ENCODE measurements at places on chromosomes 3 and 15.
A peak's percentile ranks its signal among the peaks of the same experiment; 100 is the strongest.

- no peak overlapping the region for H3K27ac ChIP-seq
- H3K4me3 ChIP-seq, result no peak overlapping the region
- H3K4me1 ChIP-seq, result no peaks in the 10 kb centered on the region
- DNase-seq, result no peak
Observed at GRCh38 chr3:148903941-148904340, 38.8 kb downstream of the CPA3 start.

DNA sequence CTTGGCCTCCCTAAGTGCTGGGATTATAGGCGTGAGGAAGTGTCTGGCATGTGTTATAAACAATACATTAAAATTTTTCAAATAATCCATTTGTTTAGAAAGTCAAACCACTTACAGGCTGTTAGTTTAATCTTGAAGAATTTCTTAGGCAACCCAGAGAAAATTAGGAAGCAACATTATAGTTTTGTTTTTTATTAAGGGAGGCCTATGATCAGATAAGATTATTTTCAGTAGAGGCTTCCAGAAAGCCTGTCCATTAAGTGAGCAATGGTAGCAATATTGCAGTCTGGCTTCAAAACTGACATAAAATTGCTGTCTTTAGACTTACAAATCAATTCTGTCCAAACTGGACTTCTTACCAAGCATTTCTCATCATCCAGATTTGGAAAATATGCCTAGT is 49.6 kb downstream of the CD47 start:
- no peak overlapping the region for H3K27ac ChIP-seq
- H3K36me3 ChIP-seq, result no peaks in the 10 kb centered on the region

DNA sequence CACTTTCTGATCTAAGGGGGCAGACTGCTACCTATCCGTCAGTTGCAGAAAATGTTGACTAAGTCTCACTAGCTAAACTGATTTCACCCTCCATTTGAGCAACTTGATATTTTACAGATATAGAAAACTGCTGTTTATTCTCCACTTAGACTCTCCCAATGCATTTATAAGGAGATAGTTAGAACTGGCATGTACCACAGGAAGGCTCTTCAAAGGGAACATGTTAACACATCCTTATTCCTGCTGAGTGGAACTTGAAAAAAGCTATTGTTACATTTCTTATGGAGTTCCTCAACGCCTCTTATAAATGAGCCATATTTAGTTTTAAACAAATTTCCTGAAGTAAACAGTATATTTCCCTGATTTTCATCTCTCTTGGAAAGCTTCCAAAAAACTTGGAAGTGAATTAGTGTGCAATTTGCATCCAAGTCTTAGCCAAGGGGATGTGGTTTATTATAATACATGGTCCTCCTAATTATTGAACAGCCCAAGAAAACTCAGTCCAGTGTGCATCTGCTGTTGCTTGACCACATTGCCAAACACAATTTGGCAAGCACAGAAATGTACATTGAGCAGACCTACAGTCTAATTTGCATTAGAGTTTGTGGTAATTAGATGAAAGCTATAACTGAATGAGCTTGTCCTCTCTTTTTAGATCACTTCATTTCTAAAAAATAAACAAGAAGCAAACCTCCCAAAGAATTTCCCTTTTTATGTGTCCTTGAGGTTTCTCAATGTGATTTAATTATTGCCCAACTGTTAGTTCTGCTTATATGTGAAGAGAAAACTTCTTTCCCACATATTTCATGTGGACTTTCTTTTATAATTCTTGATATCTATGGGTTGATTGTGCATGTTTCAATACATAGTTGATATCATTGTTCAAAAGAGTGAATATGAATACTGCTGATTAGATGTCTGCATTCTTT is 72.6 kb upstream of the DPH6 start:
- no peak overlapping the region for H3K27ac ChIP-seq
- no peaks in the 10 kb centered on the region for H3K27me3 ChIP-seq
- H3K4me1 ChIP-seq, result no peaks in the 10 kb centered on the region
- no peak overlapping the region for H3K4me3 ChIP-seq

DNA sequence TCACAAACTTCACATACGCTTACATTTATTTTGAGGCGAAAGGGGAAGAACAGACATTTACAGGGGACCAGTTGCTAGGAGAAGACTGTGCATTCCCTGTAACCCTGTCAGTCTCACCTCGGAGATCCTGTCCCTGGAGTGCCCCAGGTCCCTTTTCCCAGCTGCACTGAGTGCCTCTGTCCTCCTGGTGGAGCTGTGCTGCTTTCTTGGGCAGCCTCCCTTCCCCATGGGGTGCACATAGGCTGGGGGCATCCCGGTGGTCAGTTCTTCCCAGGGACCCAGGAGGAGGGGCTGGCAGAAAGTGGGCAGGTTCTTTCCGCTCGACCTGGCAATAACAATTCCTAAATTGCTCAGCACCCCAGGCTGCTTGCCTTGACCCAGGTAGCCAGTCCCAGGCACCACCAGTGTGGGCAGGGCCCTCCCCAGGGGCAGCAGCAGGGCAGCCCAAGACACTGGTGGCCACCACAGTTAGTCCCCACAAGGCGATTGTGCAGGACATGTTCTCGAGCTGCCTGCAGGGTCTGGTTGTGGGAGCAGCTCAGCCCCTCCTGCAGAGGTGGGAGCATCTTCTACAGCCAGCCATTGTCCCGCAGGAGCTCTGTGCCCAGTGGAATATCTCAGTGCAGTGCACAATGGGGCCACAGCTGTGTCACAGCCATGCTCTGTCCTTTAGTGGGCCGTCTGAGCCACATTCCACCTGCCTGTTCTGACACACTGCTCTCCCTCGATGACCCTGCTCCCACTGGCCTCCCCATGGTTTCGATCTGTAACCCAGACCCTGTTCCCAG is 36.3 kb downstream of the APBA2 start:
- H3K4me3 ChIP-seq, result no peak overlapping the region
- peaks cover 21% of the 10 kb centered on the region for H3K4me1 ChIP-seq
- peak overlapping the region; percentile 25 for H3K27ac ChIP-seq
- peaks cover 8% of the 10 kb centered on the region for H3K36me3 ChIP-seq
- DNase-seq, result no peak

GRCh38 chr3:159846255-159846654 is 142.4 kb upstream of the IL12A start:
- H3K27me3 ChIP-seq, result no peaks in the 10 kb centered on the region
- no peak for DNase-seq
- H3K27ac ChIP-seq, result no peak overlapping the region
- H3K4me3 ChIP-seq, result peak overlapping the region; percentile 40
- peaks cover 5% of the 10 kb centered on the region for H3K36me3 ChIP-seq
- H3K4me1 ChIP-seq, result peaks cover 51% of the 10 kb centered on the region
